ELR (cell line): ENCODE measurements at places on chromosomes 2 and 18.

- no peak for DNase-seq
Measured at GRCh38 chr2:96273763-96274162, 7.7 kb downstream of the CIAO1 start.

GRCh38 chr2:58598171-58598570 lies 357.0 kb upstream of the FANCL start:
- no peak for DNase-seq

DNA sequence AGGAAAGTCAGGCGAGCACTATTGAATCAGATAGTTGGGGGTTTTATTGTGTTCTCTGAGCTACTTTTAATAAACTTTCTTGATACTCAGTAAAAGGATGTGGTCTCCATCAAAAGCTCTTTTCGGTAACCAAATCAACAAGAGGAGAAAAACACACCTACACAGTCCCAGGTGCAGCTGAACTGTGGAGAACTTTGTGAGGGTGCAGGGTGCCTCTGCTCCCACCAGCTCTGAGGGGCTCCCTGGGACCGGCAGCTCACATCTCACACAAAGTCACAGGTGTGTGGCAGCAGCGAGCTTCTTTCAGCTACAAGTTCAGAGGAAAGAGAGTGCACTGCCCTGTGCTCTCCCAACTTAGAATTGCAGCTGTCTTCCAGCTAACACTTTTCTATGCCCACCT lies 650.4 kb downstream of the RNF144A start:
- no peak for DNase-seq

- DNase-seq: peak; percentile 85
Measured at GRCh38 chr2:33051586-33052360, 105.0 kb downstream of the LTBP1 start.

- peak; percentile 58 for DNase-seq
Measured at GRCh38 chr2:113755835-113756354, 547 bp downstream of the SLC35F5 start.
